ENCODE measurements at places on chromosomes 5 and 9. TPM values are rescaled to one million over a fixed set of nuclear protein-coding genes. Genes with fewer than 3 reads are reported as not detected.

Gene SPINK6
- polyA plus RNA-seq, result not detected

GRCh38 chr9:79665369-79665768 lies 93.6 kb downstream of the TLE4 start:
- no peak for DNase-seq

- no peak for DNase-seq
Observed at GRCh38 chr9:38215465-38215864, 146.4 kb upstream of the SHB start.

DNA sequence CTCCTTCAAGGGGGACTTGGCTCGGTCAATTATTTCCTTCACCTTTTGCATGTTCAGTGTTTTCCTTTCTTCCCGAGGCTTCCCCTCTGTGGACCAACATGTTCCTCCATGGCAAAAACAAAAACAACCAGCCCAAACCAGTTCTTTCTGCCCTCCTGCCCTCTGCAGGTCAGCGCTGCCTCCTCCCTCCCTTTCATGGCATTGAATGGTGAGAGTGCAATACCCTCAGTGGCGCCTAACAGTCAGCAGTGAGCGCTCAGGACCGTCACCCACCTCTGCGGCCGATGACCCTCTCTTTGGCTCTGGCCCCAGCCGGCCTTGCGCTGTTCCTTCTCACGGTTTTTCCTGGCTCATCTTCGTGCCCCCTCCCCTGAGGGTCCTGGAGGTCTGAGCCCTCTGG lies 34.4 kb upstream of the GNE start:
- no peak for DNase-seq

DNA sequence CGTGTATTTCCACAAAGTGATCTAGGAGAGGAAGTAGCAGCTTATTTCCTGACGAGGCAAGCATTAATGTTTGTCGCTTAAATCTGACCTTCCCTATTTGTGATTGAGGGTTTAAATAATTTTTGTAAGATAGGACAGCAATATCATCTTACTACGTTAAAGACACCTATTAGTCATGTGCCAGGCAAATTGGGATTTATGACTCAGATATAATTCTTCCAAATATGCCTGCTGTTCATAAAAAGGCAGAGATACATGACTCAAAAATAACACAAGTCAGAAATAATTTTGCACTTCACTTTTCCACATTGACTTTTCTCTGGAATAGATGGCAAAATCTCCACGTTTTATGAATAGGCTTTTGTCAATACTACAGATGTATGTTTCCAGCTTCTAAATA lies 43.0 kb upstream of the CDH12 start:
- DNase-seq, result no peak
